ENCODE measurements at places on chromosomes 11 and 22.

GRCh38 chr11:46203746-46204145 lies 73.7 kb upstream of the CREB3L1 start:
- DNase-seq: no peak

GRCh38 chr11:87391496-87391895 lies 353.8 kb downstream of the TMEM135 start:
- DNase-seq: no peak

- DNase-seq: no peak
Measured at GRCh38 chr11:83191491-83191890, 2.0 kb upstream of the ANKRD42 start.

DNA sequence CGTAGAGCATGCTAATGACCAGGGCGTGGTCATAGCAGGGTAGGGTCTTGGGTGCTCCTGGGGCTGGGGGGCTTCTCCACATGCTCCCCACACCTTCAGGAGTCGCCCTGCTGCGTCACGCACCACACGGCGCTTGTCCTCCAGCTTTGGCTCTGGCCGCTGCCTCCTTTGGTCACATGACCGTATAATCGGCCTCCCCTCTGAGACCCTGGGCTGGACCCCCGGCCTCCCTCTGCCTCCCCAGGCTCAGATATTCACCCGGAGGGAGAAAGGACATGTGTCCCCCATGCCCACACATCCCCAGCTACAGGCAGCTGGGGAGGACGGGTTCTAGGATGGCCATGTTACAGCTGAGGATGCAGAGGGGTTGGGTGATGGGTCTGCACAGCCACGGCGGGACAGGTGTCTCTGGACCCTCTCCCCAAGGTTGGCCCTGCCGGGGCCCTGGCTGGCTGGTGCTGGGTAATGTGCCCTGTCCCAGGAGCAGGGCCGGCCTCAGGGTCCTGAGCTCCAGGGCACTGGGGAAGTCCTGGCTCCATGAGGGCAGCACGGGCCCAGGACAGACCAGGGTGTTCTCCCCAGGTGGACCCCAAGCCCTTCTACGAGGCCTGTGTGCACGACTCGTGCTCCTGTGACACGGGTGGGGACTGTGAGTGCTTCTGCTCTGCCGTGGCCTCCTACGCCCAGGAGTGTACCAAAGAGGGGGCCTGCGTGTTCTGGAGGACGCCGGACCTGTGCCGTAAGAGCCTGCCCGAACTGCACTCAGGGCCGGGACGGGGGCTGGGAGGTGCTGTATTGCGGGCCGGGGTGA lies 14.5 kb downstream of the MUC2 start:
- no peak for DNase-seq

- DNase-seq: no peak
Measured at GRCh38 chr22:41902932-41903421, 11.9 kb downstream of the SHISA8 start.

DNA sequence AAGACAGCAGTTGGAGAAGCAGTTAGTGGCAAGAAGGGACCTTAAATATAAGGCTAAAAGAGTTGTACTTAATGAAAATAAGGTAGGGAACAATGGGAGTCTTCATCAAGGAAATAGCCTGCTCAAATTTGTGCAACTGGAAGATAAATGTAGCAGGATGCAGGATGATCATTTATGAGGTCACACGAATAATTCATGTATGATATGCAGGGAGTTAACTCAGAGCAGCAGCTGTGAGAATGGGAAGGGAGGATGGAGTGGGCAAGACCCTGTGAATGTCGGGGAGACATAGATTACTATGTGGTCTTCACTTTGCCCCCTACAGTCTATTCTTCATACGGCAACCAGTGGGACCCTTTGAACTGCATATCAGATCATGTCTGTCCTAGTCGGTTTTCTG lies 25.2 kb upstream of the BMAL1 start:
- DNase-seq: no peak

DNA sequence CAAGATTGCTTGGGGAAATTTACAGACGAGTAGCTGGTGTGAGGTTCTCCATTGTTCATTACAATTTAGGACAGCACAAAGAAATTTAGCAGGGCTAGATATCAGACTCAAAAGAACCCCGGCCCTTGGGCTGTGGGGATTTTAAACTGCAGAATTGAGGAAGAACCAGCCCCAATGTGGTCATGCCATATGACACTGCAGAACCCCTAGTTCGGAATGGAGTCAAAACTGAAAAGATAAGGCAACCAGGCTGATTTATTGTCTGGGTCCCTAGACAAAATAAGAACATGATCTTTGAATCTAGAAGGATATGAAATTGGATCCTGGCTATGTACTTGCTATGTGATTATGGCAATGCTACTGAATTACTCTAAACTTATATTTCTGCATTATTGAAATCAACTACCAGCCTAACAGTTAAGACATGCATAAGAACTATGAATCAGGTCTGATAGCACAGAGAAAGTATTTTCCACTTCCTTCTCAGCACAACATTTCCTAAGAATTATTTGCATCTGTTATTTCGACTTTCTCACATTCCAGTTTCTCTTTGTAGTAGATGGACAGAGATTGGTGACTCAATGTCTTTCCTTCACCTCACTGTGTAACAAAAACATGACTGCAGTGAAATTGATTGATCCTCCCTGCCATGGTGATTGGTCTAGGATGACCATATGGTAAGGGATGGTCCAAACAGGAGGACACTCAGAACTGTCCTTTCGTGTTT lies 13.2 kb downstream of the MMP3 start:
- DNase-seq: no peak

DNA sequence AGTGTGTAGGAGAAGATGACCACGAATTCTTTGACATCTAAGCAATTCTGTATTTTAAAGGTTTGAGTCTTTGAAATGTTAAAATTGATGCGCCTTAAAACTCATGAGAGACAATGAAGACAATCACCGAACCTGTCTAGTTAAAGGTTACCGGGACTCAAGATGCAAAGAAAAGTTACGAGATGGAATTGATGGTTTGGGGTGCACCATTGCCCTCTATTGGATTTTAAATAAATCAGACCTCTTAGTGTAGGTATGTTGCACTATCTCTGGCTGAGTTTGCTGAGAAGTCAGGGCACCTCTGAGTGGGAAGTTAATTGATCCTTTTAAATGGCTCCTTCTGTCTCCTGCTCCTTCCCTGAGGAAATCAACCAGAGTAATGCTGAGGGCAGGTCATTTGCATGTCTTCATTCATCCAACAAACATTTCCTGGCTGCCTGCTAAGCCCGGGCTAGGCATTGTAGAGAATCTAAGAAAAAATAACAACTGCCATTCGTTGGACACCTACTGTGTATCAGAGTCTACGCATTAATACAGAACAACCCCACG lies 19.4 kb upstream of the TMA7B start:
- no peak for DNase-seq

GRCh38 chr11:130043575-130043974 lies 26.1 kb upstream of the APLP2 start:
- DNase-seq: no peak

Data from activated CD8-positive, alpha-beta memory T cell treated with anti-CD3 and anti-CD28 coated beads for 4 hours (primary cell).